ENCODE measurements at places on chromosomes 6 and 20. TPM values are rescaled to one million over a fixed set of nuclear protein-coding genes. Genes with fewer than 3 reads are reported as not detected.

- peak; percentile 13 for DNase-seq
Measured at GRCh38 chr6:34664256-34664971, 32.2 kb downstream of the ILRUN start.

GRCh38 chr6:110475066-110475653 lies 1.3 kb downstream of the SLC22A16 start:
- no peak for DNase-seq

- no peak for DNase-seq
Measured at GRCh38 chr6:18380158-18380836, 6.9 kb upstream of the RNF144B start.

DNA sequence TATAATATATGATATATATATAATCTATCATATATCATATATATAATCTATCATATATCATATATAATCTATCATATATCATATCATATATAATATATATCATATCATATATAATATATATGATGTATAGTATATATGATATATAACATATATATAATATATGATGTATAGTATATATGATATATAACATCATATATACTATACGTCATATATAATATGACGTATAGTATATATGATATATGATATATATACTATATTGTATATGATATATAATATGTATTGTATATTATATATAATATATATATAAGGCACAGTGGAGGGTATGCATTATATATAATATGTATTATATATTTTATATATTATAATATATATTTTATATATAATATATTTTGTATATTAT lies 36.7 kb downstream of the PTPRA start:
- DNase-seq: no peak

GRCh38 chr6:79684876-79685275 lies 53.7 kb downstream of the SH3BGRL2 start:
- DNase-seq: no peak

DNA sequence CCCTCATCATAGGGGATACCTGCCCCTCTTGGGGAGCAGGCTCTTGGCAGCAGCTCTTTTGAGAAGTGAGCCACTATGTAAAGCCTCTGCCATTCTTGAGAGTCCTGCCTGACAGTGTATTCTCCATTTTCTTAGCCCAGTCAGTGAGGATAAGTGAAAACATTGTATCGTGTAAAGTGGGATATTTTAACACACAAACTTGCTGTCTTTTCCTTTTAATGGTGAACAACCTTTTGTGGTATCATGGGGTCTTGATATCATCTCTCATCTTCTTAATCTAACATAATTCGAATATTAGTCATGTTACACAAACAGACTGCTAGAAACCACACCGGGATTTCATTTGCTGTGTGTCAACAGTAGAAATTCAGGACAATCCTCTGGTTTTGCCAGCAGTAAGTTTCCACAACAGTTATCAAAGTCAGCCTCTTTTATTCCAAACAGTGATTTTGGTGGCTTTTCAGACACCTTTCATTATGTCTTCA lies 136.2 kb downstream of the HIVEP1 start:
- no peak for DNase-seq

DNA sequence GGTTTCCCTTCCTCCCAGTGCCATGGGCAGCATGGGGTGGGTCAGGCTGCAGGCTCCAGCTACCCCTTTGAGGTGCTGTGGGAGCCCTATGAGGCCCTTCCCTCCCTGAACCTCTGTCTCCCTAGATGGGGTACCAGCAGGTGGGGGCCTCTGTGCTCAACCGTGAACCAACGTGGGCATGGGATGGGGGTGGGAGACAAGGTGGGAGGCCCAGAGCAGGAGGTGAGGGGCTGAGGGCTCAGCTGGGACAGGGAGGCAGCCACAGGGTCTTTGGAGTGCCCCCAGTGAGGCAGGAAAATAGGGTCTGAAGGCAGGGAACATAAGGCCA lies 33.3 kb downstream of the SUN5 start:
- DNase-seq: no peak

DNA sequence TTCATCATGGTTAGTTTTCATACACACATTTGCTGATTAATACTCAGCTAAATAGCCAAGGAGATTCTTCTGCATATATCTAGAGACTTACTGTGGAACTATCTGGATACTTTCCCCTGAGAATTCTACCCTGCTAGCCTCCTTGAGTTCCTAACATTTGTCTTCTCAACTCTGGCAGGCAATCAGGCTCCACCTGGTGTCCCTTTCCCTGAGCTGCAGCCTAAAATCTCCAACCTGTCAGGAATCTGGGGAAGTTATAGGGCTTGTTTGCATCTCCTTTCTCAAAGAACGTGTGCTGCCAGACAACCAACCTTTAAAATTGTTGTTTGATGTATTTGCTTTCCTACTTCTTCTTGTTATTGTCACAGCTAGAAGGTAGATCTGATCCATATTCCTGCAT lies 73.4 kb downstream of the FUT9 start:
- DNase-seq: no peak

DNA sequence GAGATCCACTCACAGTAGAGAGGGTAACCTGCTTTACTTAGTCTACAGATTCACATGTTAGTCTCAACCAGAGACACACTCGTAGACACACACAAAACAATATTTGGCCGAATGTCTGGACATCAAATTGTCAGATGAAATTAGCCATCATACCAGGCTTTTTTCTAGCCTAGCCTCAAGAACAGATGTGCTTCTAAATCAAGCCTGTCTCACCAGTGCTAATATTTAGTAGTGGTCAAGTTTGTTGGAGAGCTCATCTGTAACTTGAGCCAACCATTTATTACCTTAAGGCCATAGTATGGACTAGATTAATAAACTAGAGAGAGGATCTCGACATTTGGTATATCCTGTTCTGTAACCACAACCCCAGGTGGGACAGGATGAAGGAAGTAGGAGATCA lies 1118.8 kb upstream of the MAP3K7 start:
- no peak for DNase-seq

DNA sequence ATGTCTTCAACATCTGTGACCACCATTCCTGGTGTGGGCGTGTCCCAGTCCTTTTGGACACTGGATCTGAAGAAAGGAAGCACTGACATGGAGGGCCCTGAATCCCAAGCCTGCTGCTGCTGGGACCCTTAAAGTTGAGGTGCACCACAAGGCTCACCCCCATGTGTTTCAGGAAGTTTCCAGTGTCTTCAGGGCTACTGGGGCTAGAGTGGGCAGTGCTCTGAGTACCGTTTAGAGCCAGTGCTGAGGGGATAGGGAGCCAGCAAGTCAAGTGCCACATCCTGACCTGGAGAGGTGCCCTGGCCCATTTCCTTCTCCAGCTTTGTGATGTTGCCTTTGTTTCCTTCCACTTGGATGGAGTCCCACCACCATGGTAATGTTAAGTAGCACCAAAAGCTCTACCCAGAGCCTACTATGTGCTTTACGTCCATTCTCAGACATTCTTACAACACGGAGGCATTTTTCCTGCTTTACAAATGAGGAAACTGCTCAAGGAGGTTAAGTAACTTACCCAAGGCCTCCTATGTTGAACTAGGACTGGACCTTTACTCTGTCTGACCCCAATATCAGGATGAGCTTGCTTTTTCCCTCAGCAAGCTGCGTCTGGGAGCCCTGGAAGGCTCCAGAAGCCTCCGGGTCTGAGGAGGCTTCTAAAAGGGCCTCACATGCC lies 552 bp upstream of the DEF6 start:
- no peak for DNase-seq

GRCh38 chr6:145815309-145816274 lies 997 bp upstream of the FBXO30 start:
- DNase-seq: peak; percentile 47

GRCh38 chr20:1664911-1665310 lies 7.3 kb upstream of the SIRPG start:
- DNase-seq: no peak

GRCh38 chr6:38100380-38100779 lies 280.9 kb downstream of the ZFAND3 start:
- DNase-seq: no peak

DNA sequence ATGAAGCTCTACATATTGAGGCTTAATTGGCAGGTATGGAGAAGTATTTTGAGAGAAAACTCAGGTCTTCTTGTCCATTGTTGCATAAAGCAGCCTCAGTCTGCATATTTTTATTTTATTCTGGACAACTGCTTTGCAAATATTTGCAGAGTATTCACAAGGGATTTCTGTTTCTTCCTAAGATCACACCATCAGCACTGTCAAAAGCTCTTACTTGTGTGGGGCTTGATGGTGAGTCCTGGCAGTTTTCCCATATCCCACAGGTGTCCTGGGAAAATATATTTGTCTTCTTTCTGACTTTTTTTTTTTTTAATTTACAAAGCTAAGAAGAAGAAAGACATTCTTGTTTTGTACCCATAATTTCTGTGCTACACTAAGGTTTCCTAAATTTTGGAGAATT lies 16.9 kb upstream of the MLIP start:
- DNase-seq: no peak

DNA sequence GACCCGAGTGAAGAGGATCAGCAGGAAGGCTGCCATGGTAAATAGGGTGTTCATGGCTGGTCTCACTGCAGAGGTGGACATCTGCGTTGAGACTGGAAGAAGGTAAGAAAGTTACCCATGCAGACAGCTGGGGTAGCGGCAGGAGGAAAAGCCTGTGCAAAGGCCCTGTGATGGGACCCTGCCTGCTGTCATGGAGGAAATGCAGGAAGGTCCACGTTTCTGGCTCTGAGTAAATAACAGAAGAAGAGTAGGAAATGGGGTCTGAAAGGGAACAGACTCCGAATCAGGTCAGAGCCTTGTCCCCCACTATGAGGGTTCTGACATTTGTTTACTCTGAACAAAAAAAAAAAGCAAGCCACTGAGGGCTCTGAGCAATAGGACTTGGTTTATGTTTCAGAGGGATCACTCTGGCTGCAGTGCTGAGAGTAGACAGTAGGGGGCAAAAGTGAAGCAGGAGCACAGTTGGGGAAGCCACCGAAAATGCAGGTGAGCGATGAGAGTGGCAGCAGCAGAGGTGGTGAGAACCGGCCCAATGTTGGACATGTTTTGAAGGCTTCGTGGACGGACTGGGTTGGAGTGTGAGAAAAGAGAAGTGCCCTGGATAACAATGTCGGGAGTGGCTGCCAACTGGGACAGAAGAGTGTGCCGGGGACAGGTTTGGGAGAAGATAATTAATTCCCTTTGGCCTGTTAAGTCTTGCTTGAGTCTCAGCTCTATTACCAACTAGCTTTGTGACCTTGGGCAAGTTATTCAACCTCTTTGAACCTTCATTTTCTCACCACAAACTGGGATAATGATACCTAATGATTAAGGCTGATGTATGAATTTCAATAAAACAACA lies 57.9 kb upstream of the MAP7 start:
- peak; percentile 47 for DNase-seq

Gene BTNL2
- total RNA-seq: not detected

Gene FABP7
- not detected for total RNA-seq

Gene COL10A1
- total RNA-seq: not detected

Gene SYCP2
- total RNA-seq: 0.16 TPM

Gene CPNE5
- not detected for total RNA-seq

Gene GHRH
- not detected for total RNA-seq

Gene COL21A1
- not detected for total RNA-seq

Gene OLIG3
- total RNA-seq: not detected

Gene OOEP
- total RNA-seq: not detected

Gene AVP
- not detected for total RNA-seq

Gene ID4
- 3.1 TPM for total RNA-seq

Gene CTCFL
- not detected for total RNA-seq

Gene SNRNP48
- 7.4 TPM for total RNA-seq
